ENCODE measurements at places on chromosomes 2 and 18.

GRCh38 chr18:48320639-48320945, 88.6 kb downstream of the ZBTB7C start:
- peak; percentile 36 for DNase-seq

GRCh38 chr2:132949108-132949507, 279.1 kb upstream of the LYPD1 start:
- no peak for DNase-seq

GRCh38 chr2:113240150-113240914, 38.4 kb downstream of the PAX8 start:
- peak; percentile 65 for DNase-seq

DNA sequence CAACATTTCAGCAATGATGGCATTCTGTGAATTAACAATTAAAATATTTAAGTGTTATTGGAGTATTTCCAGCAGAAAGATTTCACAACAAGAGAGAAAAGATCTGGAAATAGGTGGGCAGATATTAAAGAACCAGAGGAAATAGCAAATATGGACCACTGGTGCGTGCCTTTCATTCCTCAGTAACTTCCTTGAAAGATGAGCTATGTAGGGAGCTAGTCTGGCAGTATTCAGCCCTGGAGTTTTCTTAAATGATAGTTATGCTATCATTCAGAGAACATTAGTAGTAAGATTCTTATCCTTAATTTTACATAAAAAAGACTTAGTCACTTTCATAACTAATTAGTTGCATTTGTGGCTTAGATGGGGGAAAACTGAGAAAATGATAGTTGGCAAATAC, 41.5 kb downstream of the TANC1 start:
- DNase-seq = no peak

GRCh38 chr2:240791821-240792628, 28.0 kb downstream of the KIF1A start:
- DNase-seq = peak; percentile 44

DNA sequence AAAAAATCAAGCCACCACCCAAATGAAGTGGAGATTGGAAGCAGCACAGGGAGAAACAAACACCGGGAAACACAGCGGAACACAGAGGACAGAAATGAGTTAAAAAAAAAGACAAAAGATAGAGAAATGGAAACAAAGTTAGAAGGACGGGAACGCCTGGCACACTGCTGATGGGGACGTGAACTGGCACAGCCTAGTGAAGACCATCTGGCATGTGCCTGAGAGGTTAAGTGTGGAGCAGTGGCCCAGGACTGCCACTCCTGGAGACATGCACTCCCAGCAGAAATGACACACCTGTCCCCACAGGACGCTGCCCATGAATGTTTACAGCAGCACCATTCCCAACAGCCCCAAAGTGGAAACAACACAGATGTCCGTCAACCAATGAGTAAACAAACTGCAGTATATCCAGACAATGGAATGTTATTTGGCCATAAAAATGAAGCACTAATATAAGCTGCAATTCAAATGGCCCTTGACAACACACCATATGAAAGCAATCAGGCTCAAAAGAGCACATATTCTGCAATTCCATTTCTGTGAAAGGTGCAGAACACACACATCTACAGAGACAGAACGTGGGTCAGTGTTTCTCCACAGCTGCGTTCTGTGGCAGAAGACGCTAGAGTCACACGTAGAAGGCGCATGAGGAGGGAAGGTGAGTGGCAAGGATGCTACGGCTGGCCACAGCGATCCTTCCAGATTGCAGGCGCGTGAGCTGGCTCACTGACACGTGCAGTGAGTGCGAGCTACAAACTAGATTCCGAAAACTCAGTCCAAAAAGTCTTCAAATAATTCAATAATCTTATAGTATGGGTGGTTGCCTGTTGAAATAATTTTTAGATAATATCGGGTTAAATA, 24.6 kb downstream of the THAP4 start:
- DNase-seq = no peak

- DNase-seq = no peak
Measured at GRCh38 chr2:167297292-167297691, 409.0 kb downstream of the XIRP2 start.

GRCh38 chr2:10889651-10890215, 22.0 kb upstream of the KCNF1 start:
- DNase-seq = peak; percentile 42

GRCh38 chr2:122692400-122693083, 937.1 kb downstream of the TSN start:
- DNase-seq = no peak

GRCh38 chr2:19731037-19731436, 170.7 kb downstream of the TTC32 start:
- DNase-seq = no peak

GRCh38 chr2:10810202-10811161, 2.1 kb downstream of the PDIA6 start:
- peak; percentile 33 for DNase-seq

GRCh38 chr2:18849841-18850578, 260.6 kb upstream of the NT5C1B start:
- DNase-seq = no peak

- DNase-seq = no peak
Measured at GRCh38 chr2:39998617-39999016, 219.6 kb upstream of the THUMPD2 start.

DNA sequence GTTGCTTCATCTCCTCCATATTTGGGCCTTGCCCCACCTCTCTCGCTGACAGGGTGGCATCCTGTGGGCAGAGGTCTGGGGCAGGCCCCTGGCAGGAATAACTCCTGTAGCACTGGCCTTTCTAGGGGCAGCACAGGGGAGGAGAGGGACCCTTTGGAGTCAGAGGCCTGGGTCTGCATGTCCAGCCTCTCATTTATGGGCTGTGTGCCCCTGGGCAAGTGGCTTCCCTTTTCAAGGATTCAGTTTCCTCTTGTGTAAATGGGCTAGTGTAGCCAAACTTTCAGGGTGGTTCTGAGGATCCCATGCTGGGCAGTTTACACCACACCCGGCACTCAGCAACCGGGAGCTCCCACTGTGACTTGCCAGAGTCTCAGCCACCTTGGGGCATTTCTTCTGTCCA, 23.4 kb downstream of the ADRA2B start:
- peak; percentile 1 for DNase-seq

- no peak for DNase-seq
Measured at GRCh38 chr18:47683774-47684173, 246.7 kb downstream of the SMAD2 start.

GRCh38 chr2:171147081-171147480, 13.6 kb downstream of the TLK1 start:
- DNase-seq = no peak

- peak; percentile 67 for DNase-seq
Measured at GRCh38 chr2:32061973-32062861, 1.1 kb upstream of the SPAST start.

- no peak for DNase-seq
Measured at GRCh38 chr2:233421091-233421816, 67.0 kb downstream of the DGKD start.

DNA sequence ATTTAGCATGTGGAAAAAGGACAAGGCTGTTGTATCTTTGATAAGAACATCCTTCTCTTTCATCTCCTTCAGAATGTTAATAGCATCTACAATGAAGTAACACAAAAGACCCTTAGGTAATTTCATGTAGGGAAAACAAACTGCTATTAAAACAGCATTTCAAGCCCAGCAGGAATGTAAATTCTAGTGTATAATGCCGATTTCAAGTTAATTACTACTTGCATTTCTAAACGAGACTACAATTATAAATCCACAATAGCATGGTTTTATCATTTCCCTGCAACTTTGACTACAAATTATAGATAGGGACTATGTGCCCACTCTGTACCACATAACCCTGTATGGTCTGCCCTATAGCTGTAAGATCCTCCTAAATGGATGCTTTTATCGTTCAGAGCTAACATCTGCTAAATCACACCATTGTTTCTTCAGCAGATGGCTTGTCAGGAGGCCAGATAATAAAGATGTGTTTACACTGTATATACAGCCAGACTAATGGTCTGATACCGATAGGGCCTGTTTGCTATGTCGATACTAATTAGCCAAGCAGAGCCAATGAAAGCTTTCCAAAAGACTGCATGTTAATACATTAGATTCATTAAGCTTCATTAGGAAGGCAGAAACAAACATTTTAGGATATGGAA, 51.9 kb downstream of the LRPPRC start:
- no peak for DNase-seq

DNA sequence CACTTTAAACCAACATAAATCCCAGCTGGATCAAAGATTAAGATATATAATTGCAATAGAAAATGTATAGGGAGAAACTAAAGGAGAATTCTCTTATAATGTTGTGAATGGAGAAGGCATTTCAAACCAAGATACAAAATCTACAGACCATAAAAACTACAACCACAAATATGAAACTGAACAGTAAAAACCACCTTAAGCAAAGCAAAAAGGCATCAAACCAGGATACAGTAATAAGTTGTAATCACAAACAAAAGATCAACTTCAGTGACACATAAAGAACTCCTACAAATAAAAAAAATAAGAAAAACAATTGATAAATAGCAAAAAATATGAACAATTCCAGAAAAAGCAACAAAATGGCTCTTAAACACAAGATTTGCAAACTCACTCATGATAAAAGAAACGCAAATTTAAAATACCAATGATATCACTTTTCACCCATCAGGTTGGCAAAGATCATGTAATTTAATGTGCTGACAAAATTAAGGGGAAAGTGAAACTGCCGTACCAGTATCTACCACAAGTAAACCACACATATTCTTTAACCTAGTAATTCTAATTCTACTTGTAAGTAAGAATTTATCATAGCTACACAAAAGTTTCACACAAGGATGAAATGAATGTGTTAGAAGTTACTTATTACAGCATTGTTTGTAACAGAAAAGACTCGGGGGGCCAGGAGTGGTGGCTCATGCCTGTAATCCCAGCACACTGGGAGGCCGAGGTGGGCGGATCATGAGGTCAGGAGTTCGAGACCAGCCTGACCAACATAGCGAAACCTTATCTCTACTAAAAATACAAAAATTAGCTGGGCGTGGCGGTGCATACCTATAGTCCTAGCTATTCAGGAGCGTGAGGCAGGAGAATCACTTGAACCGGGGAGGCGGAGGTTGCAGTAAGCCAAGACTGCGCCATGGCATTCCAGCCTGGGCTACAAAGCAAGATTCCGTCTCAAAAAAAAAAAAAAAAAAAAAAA, 101.9 kb downstream of the USP34 start:
- DNase-seq = no peak

- DNase-seq = no peak
Measured at GRCh38 chr2:233851169-233851568, 3.2 kb downstream of the HJURP start.

- DNase-seq = no peak
Measured at GRCh38 chr2:237459741-237460174, 27.3 kb upstream of the MLPH start.

DNA sequence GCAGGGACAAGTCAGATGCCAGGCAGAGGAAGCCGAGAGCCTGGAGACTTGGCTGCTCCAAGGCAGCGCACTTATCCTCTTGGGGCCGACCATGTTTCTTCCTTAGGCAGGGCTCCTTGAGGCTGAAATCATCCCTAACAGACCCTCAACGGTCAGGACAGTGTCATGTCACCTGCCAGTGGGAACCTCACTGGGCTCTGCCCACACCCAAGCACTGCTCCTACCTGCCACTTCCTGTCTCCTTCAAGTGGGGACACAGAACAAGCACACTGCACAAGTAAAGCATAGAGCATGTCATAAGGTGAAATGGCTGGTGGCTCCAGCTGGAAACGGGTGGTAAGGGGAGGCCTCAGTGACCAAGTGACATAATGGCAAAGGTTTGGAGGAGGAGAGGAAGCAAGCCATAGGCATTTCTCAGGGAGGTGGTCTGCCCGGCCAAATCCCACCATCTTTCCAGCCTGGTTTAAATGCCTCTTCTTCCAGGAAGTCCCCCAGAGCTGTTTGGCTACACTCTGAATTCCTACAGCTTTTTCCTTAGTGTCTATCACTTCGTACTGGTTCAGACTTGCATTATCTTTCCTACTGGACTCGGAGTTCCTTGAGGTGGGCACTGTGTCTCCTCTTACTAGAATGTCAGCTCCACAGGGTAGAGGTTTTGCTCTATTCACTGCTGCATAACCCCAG, 7.3 kb upstream of the ATOH8 start:
- no peak for DNase-seq

DNA sequence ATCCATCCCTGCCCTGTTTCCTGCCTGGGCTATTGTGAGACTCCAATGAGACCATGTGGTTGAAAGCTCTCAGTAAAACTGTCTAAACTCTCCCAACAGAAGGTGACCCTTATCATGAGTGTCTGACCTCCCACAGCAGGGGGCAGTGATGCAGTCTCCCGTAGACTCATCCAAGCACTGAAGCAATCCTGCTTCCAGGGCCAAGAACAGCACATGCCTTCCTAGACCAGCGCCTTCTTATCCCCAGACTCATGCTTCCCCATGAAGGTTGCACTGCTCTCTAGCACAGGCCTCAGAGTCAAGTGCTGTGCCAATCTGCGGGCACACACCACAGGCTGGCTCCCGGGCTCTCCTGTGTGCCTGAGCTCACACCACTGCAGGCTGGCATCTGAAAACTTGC, 112.3 kb downstream of the TNS1 start:
- DNase-seq = no peak

GRCh38 chr18:46627136-46627535, 29.9 kb downstream of the LOXHD1 start:
- DNase-seq = no peak

GRCh38 chr18:51196118-51196810, 1.2 kb downstream of the MEX3C start:
- DNase-seq = peak; percentile 30

- DNase-seq = no peak
Measured at GRCh38 chr2:236867441-236868260, 218.0 kb upstream of the COPS8 start.

GRCh38 chr2:224055101-224055500, 16.0 kb upstream of the SERPINE2 start:
- no peak for DNase-seq

GRCh38 chr2:159129269-159129668, 157.2 kb downstream of the WDSUB1 start:
- DNase-seq = peak; percentile 39

- DNase-seq = peak; percentile 69
Measured at GRCh38 chr2:150486539-150487484, 655 bp downstream of the RND3 start.

- no peak for DNase-seq
Measured at GRCh38 chr18:10872304-10872703, 277.1 kb downstream of the PIEZO2 start.

DNA sequence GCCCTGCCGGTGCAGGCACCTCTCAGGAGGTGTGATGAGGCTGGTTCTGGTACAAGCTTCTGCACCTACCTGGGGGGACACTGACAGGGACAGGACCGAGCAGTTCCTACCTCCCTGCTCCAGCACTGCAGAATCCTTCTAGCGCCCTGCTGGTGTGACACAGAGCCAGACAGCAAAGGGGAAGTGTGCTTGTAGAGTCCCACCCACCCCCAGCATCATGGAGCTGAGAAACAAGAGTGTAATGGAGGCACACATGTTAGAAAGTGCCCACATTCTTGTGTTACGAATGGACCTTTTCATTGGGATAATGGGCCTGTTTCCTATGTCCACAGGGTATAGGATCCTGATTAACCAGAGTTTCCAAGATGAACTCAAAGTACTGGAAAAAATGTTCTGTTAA, 38.3 kb downstream of the OXER1 start:
- no peak for DNase-seq

Measured in SJCRH30 (cell line).